Stimulated activated CD4-positive, alpha-beta T cell treated with anti-CD3 and anti-CD28 coated beads, TNF-alpha, amount 100 ng/mL, for 4 hours (primary cell): ENCODE measurements at places on chromosomes 1 and 21.

DNA sequence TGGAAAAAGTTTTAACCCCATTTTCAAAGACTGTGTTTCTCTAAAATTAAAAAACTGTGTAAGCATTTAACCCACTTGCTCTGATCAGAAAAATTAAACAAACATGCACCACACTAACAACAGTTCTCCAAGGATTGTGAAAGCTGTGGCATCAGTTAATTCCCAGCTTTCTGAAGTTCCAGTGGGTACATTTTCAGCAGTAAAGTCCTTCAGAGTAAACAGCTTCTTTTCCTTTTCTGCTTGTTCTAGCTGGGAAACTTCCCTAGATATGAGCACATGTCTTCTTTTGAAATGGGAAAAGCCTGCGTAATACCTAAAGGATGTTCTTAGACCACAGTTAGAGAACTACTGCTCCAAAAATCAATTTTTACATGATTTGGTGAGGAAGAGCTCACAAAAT is 11.1 kb downstream of the PRRX1 start:
- DNase-seq = no peak

DNA sequence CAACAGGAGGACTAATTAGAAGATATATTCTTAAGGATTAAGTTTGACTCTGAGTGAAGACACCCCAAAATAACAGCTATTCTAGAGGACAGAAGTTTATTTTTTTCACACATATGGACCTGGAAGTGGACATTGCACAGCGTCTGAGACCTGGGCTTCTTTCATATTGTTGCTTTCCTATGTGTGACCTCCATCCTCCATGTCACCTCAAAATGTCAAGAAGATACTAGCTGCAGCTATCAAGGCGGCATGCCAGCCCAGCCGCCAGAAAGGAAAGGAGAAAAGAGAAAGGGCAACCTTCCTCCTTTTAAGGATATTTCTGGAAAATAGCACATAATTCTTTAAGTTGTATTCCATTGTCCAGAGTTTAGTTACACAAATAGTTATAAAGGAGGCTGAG is 220.4 kb downstream of the PATJ start:
- no peak for DNase-seq

GRCh38 chr21:25564349-25564948 is 42.8 kb downstream of the MRPL39 start:
- DNase-seq = no peak

DNA sequence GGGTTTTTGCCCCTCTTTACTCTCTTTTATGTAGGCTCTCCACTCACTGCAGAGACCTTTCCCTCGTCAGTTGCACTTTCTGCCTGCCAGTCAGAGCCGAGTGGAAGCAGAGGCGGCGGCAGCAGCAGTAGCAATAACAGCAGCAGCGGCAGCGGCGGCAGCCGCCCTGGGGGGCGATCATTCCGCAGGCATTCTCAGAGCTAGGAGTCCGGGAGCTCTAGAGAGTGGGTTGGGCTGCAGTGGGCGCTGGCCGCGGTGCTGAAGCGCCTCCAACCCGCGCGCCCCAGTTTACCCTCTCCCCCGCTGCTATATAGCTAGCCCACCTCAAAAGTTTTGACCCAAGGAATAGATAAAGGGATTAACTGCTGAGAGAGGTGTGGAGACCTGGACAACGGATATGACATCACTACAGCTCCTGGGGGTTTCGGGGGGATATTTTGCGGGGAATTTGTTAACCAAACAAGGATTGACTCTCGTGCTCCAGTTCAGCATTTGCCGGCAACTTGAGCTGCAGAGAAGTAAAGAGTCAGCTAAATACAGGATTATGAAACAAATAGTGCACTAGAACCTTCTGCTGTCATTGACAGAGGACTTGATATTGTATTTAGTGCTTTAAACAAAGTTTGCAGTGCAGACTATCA is at the start of gene OLFM3:
OLFM3 (minus strand) TSS at position 102 of the 641 bp plus-strand sequence.
- no peak for DNase-seq

DNA sequence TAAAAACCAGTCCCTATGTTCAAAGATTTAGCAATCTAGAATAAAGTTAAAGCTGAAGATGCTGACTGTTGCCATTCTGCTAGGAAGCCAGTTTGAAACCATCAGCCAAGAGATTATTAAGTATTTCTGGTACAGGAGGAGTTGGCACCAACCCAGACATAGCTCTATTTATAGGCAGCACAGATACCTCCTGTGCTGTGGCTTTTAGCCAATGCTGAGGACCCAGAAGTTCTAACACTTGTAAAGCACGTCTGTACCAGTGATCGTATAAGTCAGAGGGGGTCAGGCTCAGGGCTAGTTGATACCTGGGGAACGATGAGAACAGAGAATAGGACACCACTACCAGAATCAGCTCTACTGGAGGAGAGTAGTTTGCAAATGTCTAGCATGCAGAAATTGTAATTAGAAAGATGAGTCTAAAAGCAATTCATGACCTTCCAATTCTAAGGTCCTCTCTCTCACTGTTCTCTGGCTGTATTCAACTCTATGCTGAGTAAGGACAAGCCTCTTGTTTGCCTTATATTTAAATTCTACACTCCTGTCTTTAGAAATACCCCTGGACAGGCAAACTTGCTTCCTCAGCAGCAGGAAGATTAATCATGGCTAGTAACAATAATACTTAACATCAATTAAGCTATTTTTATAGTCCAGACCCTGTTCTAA is 96.8 kb upstream of the PALMD start:
- DNase-seq = no peak

DNA sequence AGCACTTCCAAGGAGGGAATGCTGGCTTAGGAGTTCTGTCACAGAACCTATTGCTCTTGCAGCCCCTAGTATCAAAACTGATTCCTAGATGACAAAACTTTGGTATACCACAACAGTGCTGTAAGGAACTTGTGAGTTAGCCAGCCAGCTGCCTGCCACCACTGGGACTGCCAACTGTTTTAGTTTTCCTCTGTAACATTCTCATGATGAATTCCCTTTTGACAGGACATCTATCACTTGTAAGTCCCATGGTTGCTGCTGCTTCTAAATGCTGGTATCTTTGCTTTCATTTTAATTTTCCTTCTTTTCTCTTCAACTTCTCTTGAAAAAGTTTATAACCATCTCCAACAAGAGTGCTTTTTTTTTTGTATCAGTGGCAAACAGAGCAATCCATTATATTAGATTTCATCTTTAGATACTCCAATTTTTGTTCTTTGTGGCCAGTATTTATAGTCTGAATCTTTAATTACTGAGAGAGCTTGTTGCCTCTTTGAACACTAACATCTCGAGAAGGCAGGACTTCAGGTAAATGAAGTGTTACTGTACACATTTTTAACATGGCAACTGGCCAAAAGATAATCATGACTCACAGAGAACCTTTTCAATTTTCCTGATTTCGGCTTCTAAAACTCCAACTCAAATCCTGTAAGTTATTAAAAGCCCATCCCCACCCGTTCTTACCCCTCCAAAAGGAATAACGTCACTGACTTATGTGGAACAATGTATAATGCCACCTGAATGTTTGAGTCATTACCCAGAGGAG is 19.8 kb downstream of the DBT start:
- no peak for DNase-seq

DNA sequence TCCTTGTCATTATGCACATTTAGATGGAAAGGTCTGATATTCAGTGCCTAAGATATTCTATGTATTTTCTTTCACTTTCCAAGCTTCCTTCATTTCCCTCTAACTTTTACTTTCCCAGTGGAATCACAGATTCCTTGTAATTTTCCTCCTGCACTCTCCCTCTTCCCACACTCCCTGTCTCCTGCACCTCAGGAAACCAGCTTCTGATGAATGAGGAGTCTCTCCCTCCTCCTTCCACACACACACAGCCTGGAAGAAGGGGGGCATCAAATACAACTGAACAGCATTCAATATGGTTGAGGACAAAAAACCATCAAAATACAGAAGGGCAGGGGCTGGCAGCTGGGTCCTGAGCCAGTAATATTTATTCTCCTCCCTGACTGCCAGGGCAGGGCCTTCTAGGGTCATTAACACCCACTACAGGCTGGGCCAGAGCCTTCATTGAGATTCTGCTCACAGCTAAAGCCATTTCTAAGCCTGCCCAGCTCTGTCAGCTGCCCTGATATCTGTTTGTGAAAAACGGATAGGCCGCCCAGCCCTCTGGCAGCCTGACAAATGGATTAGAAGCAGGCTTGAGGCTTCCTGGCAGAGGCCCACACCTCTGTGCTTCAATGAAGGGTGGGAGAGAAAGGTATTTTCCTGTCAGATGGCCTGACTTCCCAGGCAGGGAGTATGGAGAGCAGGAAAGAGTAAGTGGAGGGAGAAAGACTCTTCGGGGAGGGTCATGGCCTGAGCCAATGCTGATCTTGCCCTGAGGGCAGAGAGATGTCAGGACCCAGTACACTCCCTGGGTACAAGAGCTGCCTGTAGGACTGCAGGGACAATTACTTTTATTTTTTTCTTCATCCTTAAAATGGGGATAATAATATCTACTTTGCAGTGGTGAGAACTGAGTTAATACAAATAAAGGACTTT is 138.9 kb upstream of the SPATA6 start:
- DNase-seq = no peak

- no peak for DNase-seq
Observed at GRCh38 chr1:193019442-193020026, 39.6 kb downstream of the UCHL5 start.

- DNase-seq = no peak
Observed at GRCh38 chr1:26224606-26225005, 9.4 kb upstream of the CEP85 start.

GRCh38 chr1:77671836-77672235 is 10.6 kb downstream of the ZZZ3 start:
- DNase-seq = no peak

DNA sequence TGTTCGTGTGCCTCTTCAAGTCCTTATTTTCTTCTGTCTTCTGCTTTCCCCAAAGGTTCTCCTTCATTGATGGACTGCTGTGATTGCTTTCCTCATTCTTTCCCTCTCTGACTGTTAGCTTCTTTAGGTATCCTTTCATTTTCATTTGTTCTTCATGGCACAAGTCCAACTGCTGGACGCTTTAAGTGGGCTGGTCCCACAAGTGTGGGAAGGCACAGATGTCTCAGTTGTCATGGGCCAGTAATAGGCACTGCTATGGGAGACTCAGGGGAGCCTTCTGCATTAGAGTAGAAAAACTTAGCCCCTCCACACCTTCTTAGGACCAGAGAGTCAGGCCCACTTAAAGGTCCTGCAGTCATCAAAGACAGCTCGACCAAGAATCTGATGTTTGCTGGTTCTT is 122.3 kb upstream of the C1orf105 start:
- DNase-seq = no peak

DNA sequence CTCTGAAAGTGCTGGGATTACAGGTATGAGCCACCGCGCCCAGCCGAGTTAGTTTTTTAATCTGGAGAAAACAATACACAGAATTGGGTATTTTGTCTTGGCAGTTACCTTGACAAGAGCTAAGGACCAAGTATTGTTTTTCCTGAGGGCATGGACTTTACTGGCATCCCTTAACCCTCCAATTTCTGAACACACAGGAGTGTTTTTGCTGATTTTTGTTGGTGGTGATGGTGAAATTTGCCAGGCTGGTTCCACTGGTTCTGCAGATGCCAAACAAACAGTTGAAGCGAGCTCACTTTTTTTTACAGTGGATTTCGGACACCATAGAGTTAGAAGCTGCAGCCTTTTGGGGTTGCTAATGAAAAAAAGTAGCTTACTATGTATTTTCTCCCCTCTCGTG is 37.2 kb upstream of the SH3D21 start:
- no peak for DNase-seq

GRCh38 chr1:206913766-206914537 is 7.8 kb downstream of the FCMR start:
- DNase-seq = no peak

DNA sequence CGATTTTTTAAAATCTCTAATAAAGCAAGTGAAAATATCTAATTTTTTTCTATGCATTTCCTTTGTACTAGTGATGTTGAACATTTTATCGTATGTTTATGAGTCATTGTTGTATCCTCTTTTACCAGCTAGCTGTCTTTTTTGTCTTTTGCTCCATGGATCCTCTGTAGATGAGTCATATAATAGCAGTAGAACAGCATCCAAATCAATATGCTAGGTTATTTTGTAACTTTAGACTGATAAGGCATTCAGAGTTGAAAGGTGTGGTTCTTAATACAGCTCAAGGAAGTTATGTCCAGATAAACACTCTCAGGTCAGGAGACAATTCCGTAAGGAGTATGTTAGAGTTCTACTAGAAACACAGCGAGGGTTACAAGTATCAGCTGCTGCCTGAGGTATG is 31.9 kb downstream of the MAP10 start:
- DNase-seq = no peak

DNA sequence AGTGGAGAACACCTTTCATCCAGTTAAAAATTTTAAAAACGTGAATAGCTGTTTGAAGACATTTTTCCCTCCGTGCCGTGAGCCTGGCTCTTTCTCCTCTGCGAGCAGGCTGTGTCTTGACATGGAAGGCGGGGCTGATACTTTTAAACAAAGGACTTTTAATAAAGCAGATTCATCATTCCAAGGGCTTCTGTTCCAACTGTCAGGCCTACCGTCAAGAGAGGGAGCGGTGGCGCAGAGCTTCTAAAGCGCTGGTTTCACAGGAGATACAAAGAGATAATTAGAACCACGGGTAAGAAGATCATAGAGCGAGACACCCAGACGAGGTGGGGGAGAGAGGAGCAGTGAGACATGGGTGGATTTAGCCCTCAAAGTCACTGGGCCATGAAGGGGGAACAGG is 247.4 kb upstream of the C1orf174 start:
- no peak for DNase-seq

GRCh38 chr1:18893120-18893519 is 9.2 kb downstream of the ALDH4A1 start:
- DNase-seq = no peak

DNA sequence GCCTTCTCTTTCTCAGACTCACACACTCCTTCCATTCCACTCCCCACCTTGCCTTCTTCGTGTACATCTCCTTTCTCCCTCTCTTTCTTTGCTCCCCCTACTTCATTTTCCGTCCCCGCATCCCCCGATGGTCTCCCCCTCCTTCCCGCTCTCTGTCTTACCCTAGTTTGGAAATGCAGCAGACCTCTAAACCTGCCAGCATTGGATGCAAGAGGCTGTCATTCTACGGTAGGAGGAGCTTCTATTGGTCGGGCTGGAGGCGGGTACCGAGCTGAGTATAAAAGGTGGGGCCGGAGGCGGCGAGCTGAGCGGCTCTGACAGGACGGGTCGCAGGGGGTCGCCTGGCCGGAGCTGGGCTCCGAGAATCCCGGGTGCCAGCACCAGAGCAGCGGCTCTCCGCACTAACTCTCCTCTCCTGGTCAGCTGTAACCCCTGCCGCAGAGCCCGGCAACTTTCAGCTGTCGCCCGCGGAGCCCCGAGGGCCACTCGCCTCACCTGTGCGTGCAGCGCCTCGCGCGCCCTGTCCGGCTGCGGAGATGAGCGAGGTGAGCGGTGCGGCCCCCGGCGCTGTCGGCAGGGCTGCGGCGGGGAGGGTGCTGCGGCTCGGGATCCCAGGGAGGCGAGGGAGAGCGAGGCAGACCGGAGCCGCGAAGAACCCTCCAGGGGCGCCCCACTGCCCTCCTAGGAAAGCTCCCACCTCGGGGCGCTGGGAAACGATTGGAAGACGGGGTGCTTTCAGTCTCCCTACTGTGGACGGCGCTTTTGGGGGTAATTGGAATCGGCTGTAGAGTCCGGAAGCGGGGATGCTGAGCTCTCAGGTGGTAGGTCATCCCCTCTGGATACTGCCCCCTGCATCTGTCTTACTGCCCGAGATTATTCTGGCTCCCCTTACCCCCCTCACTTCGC is at the start of gene PCP4L1:
PCP4L1 (plus strand) TSS at position 307 of the 906 bp plus-strand sequence; CDS start at position 537, 230 bp downstream.
- DNase-seq = no peak

GRCh38 chr1:200035956-200036618 is 8.6 kb downstream of the NR5A2 start:
- DNase-seq = no peak
